ENCODE measurements at places on chromosomes 16 and 17. TPM values are rescaled to one million over a fixed set of nuclear protein-coding genes. Genes with fewer than 3 reads are reported as not detected.

Gene GRAPL
- 0.25 TPM for total RNA-seq

Gene CIBAR2
- total RNA-seq, result not detected

Gene ENGASE
- 15.9 TPM for total RNA-seq

Gene DRC7
- not detected for total RNA-seq

Gene CD68
- total RNA-seq, result 75.6 TPM

Gene CHD3
- total RNA-seq, result 135 TPM

Gene TBX2
- total RNA-seq, result 72.3 TPM

Gene NPW
- 0.06 TPM for total RNA-seq

Gene KCNH4
- total RNA-seq, result not detected

Gene FSCN2
- total RNA-seq, result 2.8 TPM

Gene BCL6B
- 7.3 TPM for total RNA-seq

Gene MT3
- total RNA-seq, result not detected

Gene CD19
- total RNA-seq, result not detected

Gene MT1M
- 2.0 TPM for total RNA-seq

Gene TOB1
- 21.9 TPM for total RNA-seq

Gene SERPINF2
- not detected for total RNA-seq

Gene ABCA8
- 202 TPM for total RNA-seq

Gene RNF112
- 7.3 TPM for total RNA-seq

Gene RPS2
- total RNA-seq, result 1,947 TPM

Gene CWC25
- total RNA-seq, result 10.1 TPM

Gene CLDN9
- total RNA-seq, result not detected

Gene MT1F
- 0.79 TPM for total RNA-seq

Gene DNASE1L2
- total RNA-seq, result 1.1 TPM

Gene C1QTNF8
- 0.06 TPM for total RNA-seq

Gene KRT36
- not detected for total RNA-seq

Gene IL17C
- not detected for total RNA-seq

Gene BAIAP3
- total RNA-seq, result 0.92 TPM

Gene PDE6G
- not detected for total RNA-seq

Gene MC1R
- 8.6 TPM for total RNA-seq

Gene DHRS11
- total RNA-seq, result 3.7 TPM

Gene RAB37
- 1.1 TPM for total RNA-seq

Gene KRTAP4-6
- not detected for total RNA-seq

Gene SLFN14
- total RNA-seq, result not detected

Gene TSNAXIP1
- 0.99 TPM for total RNA-seq

Gene ACSM2A
- not detected for total RNA-seq

Gene NAGS
- 0.93 TPM for total RNA-seq

Gene PTX4
- 0.06 TPM for total RNA-seq

Gene HSD17B1
- 1.2 TPM for total RNA-seq

Gene RGS9
- total RNA-seq, result 0.79 TPM

Gene COG8
- 28.1 TPM for total RNA-seq

Gene DCAF7
- total RNA-seq, result 12.6 TPM

Gene ADAP2
- total RNA-seq, result 0.79 TPM

Gene TMEM98
- total RNA-seq, result 140 TPM

Gene G6PC3
- total RNA-seq, result 24.6 TPM

Gene GPR142
- not detected for total RNA-seq

Gene VKORC1
- total RNA-seq, result 98.6 TPM

Gene KLHL10
- total RNA-seq, result not detected

Gene SLC16A13
- 0.12 TPM for total RNA-seq

Gene MYH11
- total RNA-seq, result 0.13 TPM

Gene RND2
- 0.12 TPM for total RNA-seq

Gene PERCC1
- not detected for total RNA-seq

Gene CD300A
- total RNA-seq, result not detected

Gene TMEM114
- not detected for total RNA-seq

Gene ZNF200
- total RNA-seq, result 6.5 TPM

Gene SLC4A1
- not detected for total RNA-seq

Gene OTOA
- total RNA-seq, result 0.13 TPM

Gene MYH1
- total RNA-seq, result not detected

Gene TMC6
- 1.8 TPM for total RNA-seq

Gene PYCARD
- total RNA-seq, result 42.5 TPM

Measured in aortic smooth muscle cell (primary cell).